ENCODE measurements at places on chromosomes 11 and 22.

DNA sequence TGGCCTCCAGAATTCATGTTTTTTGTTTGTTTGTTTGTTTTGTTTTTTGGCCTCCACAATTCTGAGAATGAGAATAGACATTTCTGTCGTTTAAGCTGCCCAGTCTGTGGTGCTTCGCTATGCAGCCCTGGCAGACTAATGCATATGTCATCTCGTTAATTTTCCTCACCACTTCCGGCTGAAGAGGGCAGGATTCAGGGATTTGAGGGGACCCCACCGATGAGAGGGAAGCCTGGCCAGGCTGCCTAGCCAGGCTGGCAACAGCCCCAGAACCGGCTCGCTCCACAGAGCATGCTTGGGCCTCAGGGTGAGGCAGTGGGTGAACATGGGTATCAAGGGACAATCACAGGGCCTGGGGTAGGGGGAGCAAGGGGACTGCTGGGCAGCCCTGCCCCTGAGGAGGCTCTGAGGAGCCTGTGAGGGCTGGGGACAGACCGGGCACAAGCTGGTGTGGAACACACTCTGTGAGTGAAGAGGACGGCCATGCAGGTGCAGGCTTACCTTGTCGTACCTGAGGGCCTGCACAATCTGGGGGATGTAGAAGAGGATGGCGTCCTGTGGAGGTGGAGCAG, 47.8 kb upstream of the SERPIND1 start:
- no peak for DNase-seq

DNA sequence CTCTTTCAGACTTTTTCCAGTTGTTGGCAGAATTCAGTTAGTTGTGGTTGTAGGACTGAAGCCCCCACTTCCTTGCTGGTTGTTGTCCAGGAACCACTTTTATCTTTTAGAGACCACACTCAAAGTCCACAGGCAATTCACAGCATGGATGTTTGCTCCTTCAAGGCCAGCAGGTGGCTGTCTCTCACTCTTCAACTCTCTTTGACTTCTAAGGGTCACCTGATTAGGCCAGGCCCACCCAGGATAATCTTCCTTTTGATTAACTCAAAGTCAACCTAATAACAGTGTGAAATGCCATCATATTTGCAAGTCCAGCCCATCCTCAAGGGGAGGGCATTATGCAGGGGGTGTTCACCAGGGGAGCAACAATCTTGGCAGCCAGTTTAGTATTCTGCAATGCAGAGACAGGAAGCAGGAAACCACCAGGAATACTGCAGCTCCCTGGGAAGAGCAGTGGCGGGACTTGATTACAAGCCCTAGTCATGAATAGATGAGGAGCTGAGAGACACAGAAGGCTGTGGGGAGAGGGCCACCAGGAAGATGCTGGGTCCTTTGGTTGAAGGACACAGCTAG, 52.4 kb downstream of the LRRC74B start:
- DNase-seq = no peak

- DNase-seq = no peak
Measured at GRCh38 chr22:50625131-50625567, 2.8 kb downstream of the ARSA start.

DNA sequence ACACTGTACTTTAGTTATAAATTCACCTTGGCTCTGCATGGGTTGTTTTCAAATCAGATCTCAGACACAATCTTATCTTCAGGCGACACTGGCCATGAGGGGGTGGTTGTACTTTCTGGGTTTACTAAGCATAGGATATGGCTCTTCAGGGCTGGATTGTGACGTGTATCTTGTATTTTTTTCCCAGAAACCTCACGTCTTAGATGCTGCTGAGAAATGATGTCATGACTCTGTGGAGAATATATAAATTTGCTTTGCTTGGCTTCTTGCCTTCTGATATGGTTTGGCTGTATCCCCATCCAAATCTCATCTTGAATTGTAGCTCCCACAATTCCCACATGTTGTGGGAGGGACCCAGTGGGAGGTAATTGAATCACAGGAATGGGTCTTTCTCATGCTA, 82.8 kb upstream of the VSTM5 start:
- no peak for DNase-seq

Data from renal cortex interstitium (tissue), 15 donors.